Kidney epithelial cell (primary cell): ENCODE measurements at places on chromosomes 1 and 21.

DNA sequence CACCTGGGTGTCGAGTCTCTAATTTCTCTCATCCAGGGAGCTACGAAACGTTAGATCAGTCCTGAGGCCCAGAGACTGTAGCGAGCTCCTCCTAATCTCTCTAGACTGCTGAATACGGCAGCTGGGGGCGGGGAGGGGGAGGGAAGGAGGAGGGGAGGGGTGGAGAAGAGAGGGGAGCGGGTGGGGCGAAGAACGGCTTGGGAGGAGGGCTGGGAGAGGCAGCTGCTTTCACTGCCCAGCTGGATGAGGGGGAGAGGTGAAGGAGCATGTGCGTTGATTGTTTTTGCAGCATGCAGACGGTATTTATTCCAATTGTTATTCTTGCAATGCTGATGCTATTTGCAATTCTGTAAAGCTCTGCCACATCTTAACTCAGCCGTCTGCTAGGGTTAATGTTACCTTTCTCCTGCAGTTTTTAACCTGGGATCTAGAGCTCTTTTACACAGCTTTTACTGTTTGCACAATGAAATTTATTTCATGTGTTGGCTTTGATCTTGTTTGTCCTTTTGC is 790 bp downstream of the DNAJC6 start:
- DNase-seq = no peak

DNA sequence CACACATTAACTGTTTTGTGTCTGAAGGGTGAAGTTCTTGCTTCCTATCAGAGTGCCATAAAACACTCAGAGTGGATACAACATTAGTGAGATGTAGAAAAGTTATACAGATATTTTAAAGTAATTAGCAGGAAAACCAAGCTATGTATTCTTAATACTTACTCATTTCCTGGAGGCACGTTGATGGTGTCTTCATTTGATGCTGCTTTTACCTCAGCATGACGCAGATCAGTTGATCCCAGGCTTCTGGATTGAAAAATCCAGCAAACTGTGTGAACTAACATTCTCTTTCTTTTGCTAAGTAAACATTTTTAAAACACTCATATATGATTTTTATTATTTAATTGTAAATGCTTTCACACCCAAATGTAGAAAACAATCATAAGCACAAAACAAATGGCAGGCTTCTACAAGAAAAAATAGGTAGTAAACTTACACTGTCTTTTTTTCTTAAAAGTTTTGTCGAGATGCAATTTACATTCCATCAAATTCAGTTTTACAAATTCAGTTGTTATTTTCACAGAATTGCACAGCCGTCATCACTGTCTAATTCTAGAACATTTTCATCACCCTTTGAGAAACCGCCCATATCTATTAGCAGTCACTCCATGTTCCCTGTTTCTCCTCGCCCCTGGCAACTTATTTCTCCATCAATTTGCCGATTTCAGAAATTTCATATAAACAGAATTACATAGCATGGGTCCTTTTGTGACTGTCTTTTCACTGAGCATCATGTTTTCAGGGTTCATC is 198.9 kb downstream of the LRRC7 start:
- no peak for DNase-seq

DNA sequence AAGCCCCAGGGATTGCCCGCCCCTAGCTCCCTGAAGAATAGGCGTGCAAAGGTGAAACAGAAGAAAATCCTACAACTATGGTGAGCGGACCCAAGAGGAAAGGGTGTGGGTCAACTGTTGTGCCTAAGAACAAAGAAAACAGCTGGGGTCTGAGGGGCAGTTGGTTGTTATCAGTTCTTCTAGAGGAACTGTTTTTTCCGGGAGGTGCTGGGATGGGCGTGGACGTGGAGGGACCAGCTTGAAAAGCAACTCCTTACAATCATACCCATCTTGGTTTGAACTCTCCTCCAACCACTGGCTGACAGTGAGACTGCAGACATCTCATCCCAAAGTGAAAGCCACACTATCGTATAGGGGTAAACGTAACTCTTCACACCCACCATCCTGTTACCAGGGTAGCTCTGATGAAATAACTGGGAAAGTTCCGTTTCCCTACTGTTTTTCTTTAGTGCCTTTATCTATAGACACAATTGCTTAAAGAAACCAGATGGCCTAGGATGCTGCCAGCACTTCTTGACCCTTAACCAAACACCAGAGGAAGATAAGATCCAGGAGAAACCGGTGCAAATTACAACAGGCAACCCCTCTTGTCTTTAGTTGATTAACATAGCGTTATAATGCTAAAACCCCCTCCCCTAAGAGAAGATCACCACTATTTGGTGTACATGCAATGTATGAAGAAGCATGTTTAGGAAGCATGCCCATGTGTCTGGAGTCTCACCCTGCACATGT is 25.6 kb upstream of the FAM89A start:
- DNase-seq = no peak

- DNase-seq = no peak
Observed at GRCh38 chr1:219910716-219911115, 17.6 kb downstream of the SLC30A10 start.

DNA sequence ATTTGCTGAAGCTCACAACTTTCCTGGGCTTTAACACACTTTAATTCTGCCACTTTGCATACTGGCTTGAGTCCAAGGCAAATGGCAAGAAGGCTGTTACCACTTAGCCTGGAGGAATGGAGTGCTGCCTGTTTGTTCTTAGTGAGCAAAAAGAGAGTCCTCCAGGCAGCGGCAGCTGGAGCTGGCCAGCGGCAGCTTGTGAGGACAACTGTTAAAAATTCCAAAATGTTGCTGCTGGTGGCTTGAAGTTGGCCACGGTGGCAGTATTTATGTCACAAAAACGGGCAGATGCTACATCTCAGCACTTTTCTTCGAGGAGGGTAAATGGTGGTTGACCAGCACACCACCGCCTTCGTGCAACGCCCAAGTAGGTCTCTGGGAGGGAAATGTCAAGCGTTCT is 27.3 kb downstream of the STPG1 start:
- no peak for DNase-seq

GRCh38 chr1:1916851-1917251 is 1.8 kb downstream of the CALML6 start:
- no peak for DNase-seq

GRCh38 chr1:228754646-228755268 is 19.5 kb downstream of the RHOU start:
- no peak for DNase-seq

DNA sequence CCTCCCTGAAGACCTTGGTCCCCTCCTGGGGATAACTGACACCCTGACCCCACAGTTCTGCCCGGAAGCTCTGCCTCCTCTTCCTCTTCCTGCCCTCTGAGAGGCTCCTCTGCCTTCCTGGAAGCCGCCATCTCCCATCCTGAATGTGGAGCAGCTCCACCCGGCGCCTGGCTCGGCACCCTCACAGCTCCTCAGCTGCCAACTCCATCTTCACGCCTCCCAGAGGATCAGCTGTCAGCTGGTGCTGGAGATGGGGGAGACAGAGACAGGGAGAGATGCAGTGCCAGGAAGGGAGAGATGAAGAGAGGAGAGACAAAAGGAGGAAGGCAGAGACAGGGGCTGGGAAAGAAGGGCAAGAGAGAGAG is 210.4 kb upstream of the CSF3R start:
- no peak for DNase-seq

DNA sequence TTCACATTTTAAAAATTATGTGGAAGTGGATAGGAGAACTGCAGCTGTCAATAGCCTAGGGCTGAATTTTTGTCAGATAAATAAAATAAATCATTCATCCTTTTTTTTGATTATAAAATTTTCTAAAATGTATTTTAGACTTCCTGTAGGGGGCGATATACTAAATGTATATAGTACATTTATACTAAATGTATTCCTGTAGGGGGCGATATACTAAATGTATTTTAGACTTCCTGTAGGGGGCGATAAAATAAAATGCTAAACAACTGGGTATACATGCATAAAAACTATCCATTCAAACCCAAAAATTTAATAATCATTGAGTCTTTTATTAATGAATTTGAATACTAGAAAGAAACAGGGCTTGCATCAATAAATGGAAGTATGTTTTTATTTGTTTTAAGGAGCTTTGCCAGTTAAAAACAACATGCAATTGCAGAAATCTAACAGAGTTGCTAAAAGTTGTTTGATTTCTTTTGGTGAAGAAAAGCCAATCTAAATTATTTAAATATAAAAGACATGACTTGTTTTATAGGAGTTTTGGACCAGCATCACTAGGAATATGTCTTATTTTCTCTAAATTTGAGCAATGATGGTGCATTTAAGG is 31.4 kb downstream of the CLCA1 start:
- DNase-seq = no peak

DNA sequence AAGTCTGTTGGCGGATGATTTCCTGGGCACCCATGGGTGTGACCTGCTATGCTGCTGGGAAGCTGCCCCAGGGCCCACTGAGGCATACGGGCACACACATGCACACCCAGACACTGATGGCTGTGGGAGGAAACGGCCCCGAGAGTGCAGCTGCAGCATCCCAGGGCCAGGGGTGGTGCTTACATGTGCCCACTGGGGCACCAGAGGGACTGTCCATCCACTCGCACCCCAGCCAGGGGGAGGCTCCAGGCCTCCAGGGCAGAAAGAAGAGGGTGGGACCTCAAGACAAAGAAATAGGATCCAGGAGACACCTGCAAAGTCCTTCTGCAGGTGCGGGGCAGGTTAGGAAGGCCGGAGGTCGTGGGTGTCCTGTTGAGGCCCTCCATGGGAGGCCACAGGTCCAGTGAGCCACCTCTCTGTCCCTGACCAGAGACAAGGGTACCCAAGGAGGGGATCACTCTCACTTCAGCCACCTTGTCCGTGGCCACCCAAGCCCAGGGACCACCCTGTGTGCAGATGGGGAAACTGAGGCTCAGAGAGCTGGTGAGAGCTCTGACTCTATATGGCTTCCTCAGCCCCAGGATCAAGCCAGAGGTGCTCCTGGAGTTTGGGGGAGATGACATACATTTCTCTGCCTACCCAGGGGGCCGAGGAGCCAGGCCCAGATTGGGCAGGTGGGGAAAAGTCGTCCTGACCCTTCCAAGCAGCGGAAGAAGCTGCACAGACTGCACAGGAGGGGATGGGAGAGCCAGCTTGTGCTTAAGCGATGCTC is 57.1 kb downstream of the WNT9A start:
- no peak for DNase-seq

DNA sequence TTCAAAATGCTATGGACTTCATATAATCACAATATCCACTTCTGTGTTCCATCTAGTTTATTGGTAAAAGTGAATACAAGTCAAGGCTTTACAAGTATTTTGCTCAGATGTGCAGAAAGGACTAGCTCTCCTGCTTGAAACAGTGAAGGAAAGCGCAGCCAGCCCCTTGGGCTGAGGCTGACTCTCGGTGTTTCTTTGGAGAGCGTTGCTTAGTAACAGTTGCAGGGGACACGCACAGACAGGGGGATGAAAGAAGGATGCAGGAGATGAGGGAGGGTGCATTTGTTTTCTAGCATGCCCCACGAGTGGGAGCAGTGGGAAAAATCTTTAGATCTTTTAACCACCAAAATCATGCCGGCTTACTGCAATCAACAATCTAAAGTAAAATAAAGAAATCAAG is 9.1 kb downstream of the PYCR2 start:
- no peak for DNase-seq

DNA sequence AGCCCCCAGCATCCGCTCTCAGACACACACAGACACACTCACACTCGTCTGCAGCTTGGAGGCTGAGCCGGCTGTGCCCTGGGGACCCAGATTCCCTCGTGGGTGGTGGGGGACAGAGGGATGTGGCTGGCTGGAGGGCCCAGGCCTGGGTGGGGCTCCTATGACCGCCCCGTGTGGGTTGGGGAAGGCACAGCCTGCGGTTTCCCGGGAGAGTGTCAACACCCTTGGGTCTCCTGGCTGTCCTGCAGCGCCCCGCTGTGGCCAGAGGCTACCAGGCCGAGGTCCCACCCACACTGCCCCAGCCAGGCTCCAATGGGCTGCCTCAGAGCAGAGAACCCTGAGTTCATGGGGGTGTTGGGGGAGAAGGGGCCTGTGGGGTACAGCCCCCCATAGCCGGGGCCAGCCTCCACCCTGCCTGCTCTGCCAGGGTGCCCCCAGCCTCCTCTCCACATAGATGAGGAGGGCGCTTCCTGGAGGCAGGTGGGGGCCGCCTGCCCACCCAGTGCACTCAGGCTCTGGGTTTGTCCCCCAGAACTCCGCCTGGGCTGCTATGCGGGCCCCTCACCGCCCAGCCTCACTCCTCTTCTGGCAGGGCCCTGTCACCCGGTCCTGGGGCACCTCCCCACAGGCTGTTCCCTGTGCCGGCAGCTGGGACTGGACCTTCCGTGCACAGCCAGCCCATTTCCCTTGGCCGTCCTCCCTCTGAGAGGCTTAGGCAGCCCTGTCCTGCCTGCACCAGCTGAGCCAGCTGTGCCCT is at the start of gene TTC34:
Gene TTC34, minus strand, starts transcription at position 159 of the 757 bp plus-strand sequence. CDS start 866 bp downstream, outside the sequence.
- DNase-seq = no peak

DNA sequence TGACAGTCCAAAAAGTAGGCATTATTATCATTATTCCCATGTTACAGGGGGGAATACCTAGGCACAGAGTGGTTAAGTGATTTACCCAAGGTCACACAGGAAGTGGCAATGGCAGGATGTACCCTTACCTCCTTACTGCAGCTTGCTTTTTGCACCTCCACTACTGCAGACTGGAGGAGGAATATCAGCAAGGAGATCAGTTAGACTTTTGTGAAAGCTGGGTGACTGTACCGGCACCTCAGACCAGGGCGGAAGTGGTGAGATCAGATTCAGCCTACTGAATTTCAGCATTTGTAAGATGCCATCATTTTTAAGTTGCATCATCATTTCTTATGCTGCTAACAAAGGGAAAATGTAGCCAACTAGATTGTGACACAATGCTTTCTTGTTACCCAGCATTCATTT is 4.5 kb downstream of the ADARB1 start:
- no peak for DNase-seq

- no peak for DNase-seq
Observed at GRCh38 chr1:53182716-53183094, 13.9 kb upstream of the CPT2 start.

DNA sequence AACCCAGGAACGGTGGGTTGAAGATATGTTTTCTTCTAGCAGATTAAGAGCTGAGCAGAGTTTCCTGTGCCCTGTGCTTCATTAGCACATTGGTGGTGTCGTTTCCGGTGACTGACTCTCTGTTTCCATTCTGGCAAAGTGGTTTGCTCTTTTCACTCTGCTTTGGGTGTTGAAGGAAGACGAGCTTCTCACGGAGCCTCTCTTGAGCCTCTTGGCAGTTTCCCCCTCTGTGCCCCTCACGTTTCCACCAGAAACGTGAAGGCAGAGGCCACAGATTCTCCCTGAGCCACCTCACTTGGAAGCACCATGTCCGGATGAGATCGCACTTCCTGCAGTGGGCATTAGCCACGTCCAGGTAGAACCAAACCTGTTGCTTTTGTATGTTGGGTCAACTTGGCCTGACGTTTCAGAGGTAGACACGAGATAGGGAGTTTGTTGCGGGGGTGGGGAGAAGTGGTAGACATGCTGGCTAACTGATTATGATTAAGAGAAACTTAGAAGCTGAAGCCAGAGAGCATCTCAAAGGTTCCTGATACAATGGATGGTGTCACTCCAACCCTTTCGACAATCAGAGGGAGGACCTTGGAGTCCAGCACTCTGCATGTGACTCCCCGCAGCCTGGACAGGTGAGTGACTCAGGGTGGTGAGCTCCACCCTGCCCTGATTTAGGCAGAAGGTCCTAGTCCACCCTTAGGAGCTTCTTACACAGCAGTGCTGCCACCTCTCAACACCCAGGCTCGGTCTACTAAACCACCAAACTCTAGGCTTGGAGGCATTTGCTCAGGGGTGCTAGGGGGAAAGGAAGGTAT is at the start of gene LAX1:
Gene LAX1, plus strand, starts transcription at position 155 of the 809 bp plus-strand sequence. Its CDS starts 383 bp downstream, at position 538.
- DNase-seq = no peak
